CD8-positive, alpha-beta memory T cell (primary cell): ENCODE measurements at places on chromosomes 4 and X.

GRCh38 chr4:89303177-89303576, 4.4 kb downstream of the GPRIN3 start:
- DNase-seq, result peak; percentile 76

DNA sequence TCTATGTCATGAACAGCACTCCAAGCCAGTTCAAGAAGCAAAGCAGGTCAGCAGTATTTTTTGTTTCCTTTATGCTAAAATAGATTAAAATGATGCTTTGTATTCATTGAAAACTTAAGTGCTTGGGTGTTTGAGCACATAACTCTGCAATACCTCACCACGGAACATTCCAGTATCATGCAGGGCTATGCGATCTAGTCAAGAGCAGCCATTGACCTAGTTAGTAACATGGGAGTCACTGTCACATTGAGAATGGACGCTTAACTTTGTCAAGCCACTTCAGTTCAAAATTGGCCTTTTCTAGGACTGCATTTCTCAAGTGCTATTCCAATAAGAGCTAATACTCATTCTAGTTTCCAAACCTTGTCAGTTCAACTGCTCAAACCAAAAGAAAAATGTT, 160.1 kb upstream of the FSTL5 start:
- no peak for DNase-seq

GRCh38 chr4:38236003-38236402, 275.8 kb downstream of the PTTG2 start:
- DNase-seq, result no peak

GRCh38 chr4:2962614-2963174, 512 bp downstream of the NOP14 start:
- DNase-seq, result no peak

GRCh38 chr4:40991908-40992307, 222.4 kb downstream of the APBB2 start:
- no peak for DNase-seq

- DNase-seq, result no peak
Observed at GRCh38 chrX:46279925-46280313, 265.3 kb downstream of the ZNF674 start.

DNA sequence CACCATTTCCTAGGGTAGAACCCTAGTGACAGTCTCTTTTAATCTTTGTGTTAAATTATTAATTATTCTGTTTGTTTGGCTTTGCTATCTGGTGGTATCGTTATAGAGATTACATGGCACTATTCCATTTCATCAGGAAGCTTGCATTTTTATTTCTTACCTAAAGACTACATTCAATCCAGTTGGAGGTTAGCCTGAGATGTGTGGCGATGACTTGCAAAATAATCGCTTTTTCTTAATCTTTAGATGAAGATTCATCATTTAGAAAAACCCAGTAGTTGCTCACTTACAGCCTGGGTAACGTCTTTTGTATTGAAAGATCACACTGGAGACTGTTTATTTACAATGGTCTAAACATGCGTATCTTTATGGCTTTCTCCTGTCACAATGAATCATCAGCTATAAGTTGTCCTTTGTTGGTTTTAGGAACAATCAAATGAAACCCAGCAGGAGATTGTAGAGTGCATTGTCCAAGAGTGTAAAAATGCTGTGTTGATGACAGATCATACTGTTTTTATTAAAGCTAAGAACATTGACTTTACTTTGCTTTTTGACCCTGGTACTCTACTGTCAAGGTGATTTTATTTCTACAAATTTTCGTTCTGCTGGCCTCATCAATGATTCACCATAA, 281.7 kb upstream of the PITX2 start:
- DNase-seq, result no peak

DNA sequence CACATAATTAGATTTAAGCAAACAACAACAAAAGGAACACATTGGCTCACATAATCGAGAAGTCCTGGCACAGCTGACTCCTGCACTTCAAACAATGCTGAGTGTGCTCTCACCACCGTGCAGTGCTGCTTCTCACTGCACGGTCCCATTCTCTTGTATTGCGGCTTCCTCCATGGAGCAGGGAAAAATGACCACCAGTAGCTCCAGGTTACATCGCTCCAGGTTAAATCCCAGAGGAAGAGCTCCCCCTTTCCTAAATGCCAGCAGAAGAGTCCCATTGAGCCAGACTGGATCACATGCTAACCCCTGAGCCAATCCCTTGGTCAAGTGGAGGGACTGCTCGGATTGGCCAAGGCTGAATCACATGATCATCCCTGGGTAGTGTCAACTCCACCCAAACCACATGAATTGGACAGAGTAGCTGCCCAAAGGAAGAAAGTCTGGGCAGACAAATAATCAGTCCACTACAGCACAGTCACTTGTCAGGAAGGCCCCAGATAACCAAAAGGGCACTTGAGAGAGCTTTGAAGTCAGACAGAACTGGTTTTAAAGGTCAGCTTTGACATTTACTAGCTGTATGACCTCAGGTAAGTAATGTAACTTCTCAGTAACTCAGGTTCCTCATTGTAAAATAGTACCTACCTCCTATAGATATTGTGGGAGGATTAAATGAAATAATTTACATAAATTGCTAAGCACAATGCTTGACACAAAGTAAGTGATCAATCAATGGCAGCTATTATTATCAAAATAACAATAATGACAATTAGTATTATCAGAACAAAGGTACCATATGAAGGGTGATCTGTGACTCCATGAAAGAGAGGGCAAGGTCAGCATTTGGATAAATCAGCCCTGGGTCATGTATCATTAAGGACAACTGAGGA, 14.3 kb downstream of the TEC start:
- DNase-seq, result no peak

- DNase-seq, result no peak
Observed at GRCh38 chr4:3324093-3324815, 31.4 kb downstream of the RGS12 start.

DNA sequence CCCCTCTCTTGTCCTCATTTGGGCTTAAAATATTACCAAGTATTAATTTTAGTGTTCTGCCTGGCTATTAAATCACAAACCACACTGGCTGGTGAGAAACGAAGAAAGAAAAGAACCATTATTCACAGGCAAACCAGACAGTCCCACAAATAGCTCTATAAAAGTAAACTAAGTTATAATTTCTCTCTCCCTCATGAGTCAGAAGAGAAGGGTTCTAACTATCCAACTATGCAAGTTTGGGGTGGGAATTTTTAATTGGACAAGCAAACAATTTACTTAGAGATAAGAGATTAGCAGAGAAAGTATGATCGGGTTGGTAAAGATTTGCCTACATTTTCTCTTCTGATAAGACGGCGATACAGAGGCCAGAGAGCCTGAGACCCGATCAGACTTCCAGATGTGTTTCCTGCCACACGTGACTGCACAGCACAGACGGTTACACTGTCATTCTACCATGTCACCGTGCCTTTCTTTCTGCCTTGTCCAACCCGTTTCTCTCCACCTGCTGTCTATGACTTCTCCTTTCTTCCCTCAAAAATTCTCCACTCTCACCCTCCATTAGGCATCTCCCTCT, 52.3 kb downstream of the MEPE start:
- DNase-seq, result no peak

DNA sequence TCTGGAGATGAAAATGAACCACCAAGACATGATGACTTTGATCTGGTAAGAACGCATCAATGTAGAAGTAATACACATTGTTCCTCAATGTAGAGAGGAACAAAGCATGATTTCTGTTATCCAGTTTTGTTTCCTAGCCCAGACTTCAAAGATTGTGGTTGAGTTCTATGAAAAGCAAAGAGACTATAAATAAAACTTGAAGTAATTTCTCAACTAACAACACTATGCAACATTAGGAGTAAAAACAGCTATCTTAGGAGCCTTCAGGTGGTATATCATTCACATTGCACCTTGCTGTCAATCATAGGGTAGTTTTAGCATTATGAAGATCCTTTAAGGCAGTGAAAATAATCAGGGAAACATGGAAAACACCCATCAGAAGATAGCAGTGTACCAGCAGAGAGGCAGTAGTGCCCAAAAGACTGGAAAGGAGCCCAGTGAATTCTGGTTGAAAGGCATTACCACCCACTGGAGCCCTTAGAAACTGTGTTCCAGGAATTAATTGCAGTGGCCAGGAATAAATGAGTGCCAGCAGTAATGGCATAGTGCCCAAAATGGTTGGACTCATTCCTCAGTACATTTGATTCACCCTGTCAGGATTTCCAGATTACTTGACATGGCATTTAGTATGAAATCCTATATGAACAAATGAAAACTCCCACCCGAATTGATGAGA, 300.7 kb upstream of the CXXC4 start:
- no peak for DNase-seq

GRCh38 chr4:86661006-86661405, 66.9 kb downstream of the PTPN13 start:
- DNase-seq, result no peak

GRCh38 chr4:124861761-124862160, 149.2 kb upstream of the ANKRD50 start:
- DNase-seq, result no peak

DNA sequence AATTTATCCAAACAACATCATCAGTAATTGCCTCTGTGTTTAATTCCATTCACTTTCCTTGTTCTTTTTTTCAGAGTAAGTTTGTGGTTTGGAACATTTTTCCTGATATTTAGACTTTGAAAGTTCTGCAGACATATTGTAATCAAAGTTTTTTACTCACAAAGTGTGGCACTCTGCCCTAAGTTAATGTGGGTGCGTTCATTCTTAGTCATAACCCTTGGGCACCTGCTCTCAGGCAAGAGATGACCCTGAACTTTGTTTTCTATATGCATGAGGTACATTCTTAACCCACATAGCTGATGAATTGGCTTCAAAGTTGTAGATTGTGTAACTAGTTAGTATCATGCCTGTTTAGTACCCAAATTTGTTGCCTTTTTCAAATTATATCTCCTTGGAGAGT, 424.3 kb downstream of the GRXCR1 start:
- no peak for DNase-seq

GRCh38 chr4:39539089-39539611, 11.9 kb upstream of the UGDH start:
- no peak for DNase-seq

DNA sequence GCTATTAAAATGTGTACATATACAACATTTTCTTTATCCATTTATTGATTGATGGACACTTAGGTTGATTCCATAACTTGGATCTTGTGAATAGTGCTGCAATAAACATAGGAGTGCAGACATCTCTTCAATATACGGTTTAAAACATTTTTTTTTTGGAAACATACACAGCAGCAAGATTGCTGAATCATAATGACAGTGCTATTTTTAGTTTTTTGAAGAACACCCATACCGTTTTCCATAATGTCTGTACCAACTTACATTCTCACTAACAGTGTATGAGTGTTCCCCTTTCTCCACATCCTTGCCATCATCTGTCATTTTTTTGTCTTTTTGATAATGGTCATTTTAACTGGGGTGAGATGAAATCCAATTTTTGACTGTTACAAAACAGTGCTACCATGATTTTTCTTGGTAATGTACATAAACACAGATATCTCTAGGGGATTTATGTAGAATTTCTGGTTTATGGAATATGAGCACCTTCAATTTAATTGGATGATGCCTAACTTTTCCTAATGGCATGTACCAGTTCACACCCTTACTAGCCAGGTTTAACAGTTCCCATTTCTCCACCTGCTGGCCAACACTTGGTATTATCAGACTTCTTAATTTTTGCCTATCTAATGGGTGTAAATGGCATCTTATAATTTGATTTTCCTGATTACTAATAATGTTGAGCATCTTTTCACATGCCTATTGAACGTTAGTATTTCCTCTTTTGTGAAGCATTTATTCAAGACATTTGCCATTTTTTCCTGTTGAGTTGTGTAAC, 21.0 kb upstream of the TMSB15B start:
- DNase-seq, result peak; percentile 22

DNA sequence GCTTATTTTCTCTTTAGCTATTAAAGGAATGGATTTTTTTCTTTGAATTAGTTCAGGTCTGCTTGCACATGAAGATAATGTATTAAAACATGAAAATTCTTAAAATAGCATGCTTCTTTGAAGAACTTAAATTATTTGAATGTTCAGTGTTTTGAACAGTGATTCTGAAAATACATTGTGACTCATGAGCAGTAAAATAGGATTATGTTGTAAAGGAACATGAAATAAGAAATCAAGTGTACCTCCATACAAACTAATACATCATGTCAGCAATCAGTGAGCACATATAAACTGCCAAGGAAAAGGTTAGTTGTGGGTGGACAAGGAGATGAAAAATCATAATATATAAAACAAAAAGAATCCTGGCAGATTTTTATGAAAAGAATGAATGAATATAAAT, 66.1 kb downstream of the SNX25 start:
- no peak for DNase-seq

- no peak for DNase-seq
Observed at GRCh38 chr4:83905952-83906351, 370.0 kb downstream of the GPAT3 start.

GRCh38 chrX:2690856-2691542, at the start of gene CD99:
TSS of gene CD99 (plus strand) at chrX:2691295. CDS start at chrX:2691361, 66 bp downstream.
- DNase-seq, result peak; percentile 92

DNA sequence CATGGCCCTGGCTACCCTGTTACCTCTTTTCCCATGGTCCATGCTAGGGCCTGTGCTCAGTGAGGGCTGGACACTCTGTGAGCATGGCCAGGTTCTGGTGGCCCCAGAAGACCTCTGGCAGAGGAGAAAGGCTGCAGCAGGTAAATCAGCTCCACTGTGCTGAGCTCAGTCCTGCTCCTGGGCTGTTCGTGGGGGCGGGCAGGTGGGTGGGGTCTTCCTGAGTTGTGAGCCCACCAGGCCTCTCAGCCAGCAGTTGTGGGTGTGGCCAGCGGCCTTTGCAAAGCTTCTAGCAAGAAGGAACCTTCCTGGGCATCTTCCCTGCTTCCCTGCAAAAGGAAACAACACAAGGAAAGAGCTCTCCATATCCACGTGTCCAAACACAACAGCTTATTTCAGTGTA, 85.3 kb upstream of the STX18 start:
- no peak for DNase-seq

DNA sequence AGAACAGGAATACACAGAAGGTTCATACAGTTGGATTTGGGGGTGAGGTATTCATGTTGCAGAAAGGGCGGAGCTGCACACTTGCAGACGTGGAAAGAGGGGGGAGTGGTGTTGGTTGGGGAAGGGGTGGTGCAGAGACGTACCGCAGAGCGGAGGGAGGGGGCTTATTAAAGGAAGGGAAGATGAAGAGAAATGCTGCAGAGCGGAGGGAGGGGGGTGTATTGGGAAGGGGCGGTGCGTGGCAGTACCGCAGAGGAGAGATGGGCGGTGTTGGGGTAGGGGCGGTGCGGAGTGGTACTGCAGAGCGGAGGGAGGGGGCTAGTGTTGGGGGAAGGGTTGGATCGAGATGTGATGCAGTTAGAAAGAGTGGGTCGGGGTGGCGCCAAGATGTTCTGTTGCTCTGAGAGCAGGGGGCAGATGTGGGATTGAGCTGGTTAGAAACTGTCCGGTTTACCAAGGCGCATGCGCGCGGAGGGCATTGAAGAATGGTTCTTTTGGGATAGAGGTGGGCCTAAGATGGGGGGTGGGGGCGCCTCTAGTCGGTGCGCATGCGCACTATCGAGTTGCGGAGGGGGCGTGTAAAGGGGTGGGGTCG, 900 bp downstream of the TRO start:
- DNase-seq, result peak; percentile 5

DNA sequence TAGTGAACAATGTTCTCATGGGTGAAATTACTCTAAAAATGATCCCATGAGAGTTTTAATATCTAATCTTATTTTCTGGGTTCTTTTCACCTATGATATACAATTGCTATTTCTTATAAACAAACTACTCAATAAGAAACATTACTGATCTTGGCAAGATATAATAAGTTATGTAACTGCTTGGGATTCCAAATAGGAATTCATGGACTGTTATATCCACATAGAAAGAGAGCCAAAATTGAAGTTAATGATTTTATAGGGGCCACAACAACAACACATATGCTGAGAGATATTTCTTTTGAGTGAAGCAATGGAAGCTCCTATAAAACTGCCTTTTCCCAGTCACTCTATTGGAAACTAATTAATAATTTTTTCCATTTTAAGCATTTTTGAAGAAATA, 90.4 kb upstream of the TLL1 start:
- DNase-seq, result no peak
